ENCODE measurements at places on chromosomes 1 and 21.

DNA sequence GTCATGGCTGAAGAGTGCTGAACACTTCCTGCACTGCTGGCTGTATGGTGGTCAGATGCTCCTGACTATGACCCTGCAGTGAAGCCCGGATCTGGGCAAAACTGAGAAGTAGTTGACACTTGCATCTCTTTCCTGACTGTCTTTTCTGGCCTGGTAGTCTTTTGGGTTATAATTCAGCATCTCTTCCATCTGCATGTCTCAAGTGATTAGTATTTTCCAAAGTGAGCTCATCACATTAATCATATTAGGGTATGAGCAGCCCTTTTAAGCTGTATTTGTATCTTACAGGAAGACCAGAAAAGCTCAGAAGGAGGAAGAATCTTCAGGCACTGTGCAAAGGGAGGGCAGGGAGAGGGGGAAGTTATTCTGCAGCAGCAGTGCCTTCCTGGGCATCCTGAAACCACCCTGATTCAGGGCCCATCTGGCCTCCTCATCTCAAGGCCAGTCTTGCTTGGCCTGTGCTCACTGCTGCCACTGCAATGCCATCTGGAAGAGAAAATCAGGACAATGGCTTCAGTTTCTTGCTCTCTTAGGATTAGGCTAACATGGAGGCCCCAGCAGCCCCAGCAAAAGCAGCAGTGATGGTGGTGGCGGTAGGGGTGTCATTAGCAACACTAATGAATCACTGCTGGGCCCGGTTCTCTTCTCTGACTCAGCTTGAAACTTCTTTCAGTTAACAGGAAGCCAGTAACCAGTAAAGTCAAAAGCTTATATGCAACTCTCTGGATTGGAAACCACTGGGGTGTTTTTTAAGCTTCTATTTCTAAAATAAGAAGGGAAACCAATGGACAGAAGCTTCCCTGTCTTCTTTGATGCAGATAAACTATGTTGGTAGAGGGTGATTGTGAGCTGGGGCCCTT lies 63.3 kb upstream of the WDR26 start:
- DNase-seq: peak; percentile 86

DNA sequence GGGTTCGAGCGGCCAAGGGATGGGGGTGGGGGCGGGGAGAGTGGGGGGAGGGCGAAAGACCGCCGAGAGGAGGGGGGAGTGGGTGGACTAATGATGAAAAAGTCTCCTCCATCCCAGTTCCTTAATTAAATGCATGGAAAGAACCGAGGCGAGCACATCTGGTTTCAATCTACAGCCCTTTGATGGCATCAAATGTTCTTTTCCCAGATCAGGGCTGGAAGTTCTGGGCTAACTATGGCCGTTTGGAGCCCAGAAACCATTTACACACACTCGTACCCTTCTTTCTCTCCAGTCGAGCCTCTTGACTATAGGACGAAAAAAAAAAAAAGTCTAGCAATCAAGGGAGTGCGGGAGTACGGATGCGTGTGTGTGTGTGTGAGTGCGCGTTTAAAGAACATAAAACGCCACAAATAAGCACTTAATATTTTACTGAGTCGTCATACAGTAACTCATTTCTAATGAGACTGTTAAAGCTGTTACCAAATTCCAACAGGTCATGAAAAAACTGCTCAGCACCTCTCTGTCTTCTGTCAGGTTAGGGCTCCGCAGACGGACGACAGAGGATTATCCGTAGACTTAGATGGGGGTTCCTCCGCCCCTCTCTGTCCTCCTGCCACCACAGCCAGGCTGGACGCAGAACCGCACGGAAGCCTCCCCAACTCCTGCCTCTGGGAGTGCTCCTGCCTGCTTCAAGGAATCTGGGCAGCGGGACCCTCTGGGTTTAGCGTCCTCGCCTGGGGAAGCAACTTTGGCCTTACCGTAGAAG lies 2.1 kb upstream of the PRRX1 start:
- peak; percentile 76 for DNase-seq

DNA sequence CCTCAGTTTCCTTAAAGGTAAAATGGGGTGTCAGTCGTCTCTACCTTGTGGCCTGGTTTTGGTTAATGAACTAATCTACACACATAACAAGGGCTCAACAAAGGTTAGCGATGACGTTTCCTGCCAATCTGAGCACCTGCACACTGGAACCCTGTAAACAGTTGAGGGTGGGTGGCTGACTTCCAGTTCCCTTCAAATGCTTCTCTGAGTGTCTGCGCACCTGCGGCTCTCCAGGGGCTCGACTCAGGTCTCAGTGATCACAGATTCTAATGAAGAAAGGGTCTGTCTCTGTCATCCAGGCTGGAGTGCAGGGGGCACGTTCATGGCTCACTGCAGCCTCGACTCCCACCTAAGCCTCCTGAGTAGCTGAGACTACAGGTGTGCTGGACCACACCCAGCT lies 3.3 kb upstream of the AGPAT3 start:
- DNase-seq: no peak

DNA sequence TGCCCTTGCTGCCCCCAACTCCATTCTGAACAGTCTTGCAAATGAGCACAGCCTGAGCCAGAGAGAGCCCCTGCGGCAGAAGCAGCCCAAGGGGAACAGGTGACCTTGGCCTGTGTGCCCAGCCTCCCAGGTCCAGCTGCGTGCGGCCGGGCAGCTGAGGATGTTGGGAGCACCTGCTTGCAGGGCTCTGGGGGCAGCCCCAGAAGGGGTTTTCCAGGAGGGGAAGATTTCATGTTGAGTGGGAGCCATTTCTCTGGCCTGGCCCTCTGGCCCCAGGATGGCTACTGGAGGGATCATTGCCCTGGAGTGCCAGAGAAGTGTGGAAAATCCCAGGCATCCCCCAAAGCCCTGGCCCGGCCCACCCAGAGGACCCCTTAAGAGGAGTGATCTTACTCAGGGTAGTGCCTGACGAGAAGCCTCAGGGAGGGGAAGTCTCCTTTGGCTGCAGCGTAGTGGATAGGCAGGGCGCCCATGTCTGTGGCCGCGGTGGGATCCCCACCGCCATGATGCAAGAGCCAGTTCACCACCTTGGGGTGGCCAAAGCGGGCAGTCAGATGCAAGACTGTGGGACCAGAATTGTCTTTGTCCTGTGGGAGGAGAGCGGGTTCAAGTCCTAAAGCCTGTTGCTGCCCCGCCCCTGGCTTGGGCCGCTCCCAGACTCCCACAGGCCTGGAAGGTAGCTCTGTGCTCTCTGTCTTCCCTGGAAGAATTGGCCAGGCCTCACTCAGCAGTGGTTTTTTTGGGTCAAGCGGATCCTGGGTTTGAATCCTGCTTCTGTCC lies 20.6 kb upstream of the RNU1-4 start:
- DNase-seq: no peak

DNA sequence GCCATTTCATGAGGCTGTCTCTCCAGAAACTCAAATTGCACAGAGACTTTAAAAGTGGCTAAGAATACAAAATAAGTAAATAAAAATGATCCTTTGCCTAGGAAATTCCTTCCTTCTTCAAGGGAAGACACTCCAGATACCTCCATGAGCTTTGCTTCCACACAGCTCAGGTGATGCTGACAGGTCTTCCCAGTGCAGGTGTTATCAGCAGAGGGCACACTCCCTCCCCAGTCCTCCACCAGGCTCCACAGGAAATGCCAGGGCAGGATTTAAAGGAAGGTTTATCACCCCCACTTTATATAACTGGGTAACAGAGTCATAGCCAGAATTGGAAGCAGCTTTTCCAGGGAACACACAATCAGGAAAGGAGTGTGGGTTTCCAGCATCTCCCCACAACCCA lies 5.7 kb downstream of the HSD3B2 start:
- no peak for DNase-seq

- DNase-seq: peak; percentile 8
Observed at GRCh38 chr1:237799762-237800474, 90.8 kb downstream of the ZP4 start.

- no peak for DNase-seq
Observed at GRCh38 chr1:228751360-228752098, 16.2 kb downstream of the RHOU start.

DNA sequence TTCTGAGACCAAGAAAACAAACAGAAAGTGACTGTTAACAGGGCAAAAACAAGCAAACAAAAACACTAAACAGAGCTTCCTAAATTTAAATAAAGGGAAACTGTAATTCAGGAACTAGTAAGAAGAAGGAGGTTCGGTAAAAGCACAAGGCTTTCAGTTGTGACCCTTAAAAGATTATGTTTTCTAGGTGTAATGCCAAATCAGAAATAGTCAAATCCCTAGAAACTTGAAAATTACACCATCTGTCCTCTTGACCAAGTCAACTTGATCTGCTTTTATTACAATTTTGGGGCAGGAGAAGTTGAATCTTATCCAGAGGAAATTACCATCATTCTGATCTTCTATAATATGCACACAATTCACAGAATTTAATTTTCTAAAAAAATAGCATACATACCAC lies 754.0 kb upstream of the ADGRL4 start:
- no peak for DNase-seq

- peak; percentile 97 for DNase-seq
Observed at GRCh38 chr1:25819491-25820246, at the start of gene MTFR1L. MTFR1L (plus strand) TSS chr1:25819954; CDS start chr1:25823105, 3,151 bp downstream.

DNA sequence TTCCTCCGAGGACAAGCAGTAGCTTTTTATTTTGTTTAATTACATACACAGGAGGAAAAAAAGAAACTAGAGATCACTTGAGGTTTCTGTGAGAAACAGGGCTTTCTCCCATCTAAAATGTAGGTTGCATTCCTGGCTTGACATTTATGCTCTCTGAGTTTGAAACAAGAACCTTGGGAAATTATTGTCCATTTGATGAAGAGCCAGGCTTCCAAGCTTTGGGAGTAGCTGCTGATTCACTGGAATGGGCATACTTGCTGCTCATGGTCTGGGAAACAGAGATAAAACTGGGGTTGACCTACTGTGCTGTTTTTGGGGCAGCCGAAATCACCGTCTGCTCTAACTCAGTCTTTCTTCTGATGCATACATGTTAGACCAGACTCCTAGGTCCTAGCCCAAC lies 165.4 kb downstream of the MIS18A start:
- no peak for DNase-seq

DNA sequence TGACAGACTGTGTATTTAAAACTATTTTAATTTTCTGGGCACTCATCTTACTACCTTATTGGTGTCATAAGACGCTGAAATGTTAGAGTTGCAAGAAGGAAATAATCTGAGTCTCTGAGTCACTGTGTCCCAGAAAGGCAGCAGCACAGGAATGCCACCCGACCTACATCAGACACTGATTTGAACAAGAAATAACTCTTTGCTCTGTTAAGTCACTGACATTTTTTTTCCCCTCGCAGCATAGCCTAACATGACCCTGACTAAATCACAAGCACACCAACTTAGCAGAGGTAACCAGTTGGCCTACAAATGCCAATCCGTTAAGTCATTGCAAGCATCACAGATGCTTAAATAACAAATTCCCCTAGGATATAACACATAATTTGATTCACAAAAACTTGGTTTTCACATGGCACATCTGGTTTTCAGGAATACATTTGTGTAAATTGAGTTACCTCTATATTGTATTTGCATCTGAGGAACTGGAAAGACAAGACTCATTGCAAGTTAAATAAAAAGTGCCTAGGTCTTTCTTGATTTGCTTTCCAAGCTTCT lies 349.1 kb downstream of the SEC16B start:
- DNase-seq: no peak

DNA sequence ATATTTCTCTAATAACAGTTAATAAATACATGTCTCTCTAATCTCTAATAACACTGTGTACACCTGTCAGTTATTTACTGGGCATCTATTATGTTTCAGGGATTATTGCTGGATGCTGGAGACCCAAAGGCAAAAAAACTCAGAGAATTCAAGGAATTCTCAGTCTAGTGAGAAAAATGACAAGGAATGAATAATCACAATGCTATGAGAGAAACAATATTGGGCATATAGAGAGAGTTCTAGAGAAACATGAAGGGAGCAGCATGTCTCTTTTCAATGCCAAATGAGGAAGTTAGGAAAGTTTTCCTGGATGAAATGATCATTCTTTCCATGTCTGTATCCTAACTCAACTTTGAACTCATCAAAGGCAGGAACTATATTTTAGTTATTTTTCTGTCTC lies 82.8 kb downstream of the TNFSF18 start:
- no peak for DNase-seq

GRCh38 chr21:25324666-25325065 lies 282.6 kb downstream of the MRPL39 start:
- no peak for DNase-seq

- no peak for DNase-seq
Observed at GRCh38 chr1:193068013-193068412, 8.6 kb downstream of the RO60 start.

Data from GM03348 (cell line).